ENCODE measurements at places on chromosomes 7 and 10. TPM values are rescaled to one million over a fixed set of nuclear protein-coding genes. Genes with fewer than 3 reads are reported as not detected.

GRCh38 chr10:88170628-88171027, 307.2 kb downstream of the PTEN start:
- H3K36me3 ChIP-seq, result peaks cover 11% of the 10 kb centered on the region
- H3K4me1 ChIP-seq, result no peaks in the 10 kb centered on the region
- no peak overlapping the region for H3K4me3 ChIP-seq
- no peak for DNase-seq
- H3K27me3 ChIP-seq, result no peaks in the 10 kb centered on the region

GRCh38 chr10:43855667-43856210, 207.1 kb upstream of the ZNF32 start:
- H3K4me3 ChIP-seq, result no peak overlapping the region
- no peaks in the 10 kb centered on the region for H3K4me1 ChIP-seq
- no peak for DNase-seq
- no peak overlapping the region for H3K27ac ChIP-seq

DNA sequence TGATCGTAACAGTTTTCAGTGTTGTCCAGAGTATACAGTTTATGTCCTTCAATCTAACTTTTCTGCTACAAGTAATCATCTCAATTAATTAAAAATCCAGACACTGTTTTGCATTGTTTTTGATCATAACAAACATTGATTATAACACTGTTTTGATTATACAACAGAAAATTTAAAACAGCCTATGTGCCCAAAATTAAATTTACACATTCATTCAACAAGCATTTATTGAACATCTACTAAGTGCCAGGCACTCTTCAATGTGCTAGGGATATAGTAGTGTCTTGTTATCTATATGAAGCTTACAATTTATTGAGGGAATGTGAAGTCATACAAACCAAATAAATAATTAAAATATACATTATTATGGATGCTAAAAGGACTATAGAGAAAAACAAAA, 10.6 kb downstream of the ELAPOR2 start:
- no peak overlapping the region for H3K4me3 ChIP-seq
- no peak overlapping the region for H3K27ac ChIP-seq
- no peaks in the 10 kb centered on the region for H3K36me3 ChIP-seq
- DNase-seq, result no peak

Gene RBAK
- 18.5 TPM for total RNA-seq

Gene PVRIG
- total RNA-seq, result 0.50 TPM

Gene OPALIN
- not detected for total RNA-seq

Gene NUTM2A
- total RNA-seq, result 0.83 TPM
